ENCODE measurements at places on chromosomes 7 and 10.

DNA sequence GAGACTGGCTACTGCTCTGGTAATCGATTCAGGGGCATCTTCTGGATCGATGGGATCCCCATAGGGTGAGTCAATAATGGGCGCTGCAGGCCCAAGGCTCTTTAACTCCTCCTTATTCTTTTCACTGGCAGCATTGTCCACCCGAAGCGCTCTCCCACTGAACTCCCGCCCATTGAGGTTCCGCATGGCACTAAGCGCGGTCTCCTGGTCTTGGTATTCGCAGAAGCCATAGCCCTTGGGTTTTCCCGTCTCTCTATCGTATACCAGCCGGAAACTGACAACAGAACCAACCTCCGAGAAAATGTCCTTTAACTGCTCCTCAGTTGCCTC, 285 bp downstream of the CSTF2T start:
- no peak for DNase-seq

DNA sequence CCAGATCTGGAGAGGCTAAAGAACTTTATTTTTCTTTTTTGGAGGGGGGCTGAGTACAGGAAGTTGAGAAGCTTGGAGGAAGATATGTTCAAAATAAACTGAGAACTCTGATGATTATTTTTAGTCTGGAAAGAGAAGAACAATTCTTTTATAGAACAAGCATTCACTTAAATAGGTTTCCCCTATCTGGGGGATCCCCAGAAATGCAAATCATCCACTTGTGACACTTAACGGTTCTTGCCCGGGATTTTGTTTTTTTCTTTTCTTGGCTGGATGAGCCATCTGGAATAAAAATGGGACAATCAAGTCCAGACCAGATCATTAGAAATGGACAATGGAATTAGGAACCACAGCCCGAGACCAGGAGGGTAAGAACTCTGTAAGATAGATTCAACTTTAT, 95.9 kb upstream of the EGR2 start:
- DNase-seq: no peak

GRCh38 chr10:69955211-69955805, 97.3 kb upstream of the MACROH2A2 start:
- DNase-seq: no peak

GRCh38 chr10:122526892-122527291, 33.7 kb upstream of the DMBT1 start:
- no peak for DNase-seq

- no peak for DNase-seq
Measured at GRCh38 chr7:77674878-77675277, 21.4 kb upstream of the RSBN1L start.

GRCh38 chr7:69840248-69840647, 242.0 kb downstream of the AUTS2 start:
- no peak for DNase-seq

DNA sequence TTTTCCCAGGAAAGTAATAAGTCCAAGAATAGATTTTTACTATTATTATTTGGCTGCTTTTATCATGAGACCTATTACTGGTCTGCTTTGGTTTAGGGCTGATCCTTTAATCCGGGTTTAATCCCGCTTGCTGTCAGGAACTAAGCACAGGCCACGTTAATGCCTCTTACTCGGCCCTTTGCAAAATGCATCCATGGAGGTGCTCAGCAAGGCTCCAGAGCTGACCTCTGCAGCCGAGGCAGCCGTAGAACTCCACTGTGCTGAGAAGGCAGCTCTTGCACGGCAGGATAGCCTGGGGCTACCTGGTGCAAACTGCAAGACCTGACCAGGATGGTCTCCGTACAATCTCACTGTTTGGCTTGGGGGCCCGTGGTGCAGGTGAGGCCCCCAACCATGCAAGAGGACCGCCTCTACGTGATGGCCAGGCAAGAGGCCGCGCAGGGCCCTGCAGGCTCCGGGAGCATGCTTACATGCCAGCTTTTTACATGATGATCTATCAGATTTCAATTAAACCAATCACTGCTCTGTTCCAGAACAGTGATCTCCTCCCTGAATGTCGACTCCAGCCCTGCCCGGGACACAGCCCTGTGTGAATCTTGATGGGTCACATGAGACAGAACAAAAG, 10.4 kb upstream of the CALML3 start:
- no peak for DNase-seq

GRCh38 chr7:130409067-130409711, 28.9 kb downstream of the CPA1 start:
- no peak for DNase-seq

DNA sequence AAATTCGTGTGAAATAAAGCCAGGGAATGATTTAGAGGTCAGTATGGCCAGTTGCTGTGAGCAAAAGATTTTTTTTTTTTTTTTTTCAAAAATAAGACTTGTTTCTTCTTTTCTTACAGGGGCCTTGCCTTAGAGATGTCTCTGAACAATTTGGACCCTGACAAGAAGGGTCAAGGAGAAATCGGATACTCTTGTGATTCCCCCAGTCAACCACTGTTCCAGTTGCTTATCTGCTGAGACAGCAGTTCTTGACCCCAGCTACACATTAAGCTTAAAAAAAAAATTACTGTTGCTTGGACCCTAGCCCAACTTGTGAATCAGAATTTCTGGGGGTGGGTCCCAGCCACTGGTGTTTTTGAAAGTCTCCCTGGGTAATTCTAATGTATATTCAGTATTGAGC, 12.0 kb upstream of the FMC1 start:
- DNase-seq: no peak

GRCh38 chr10:122592161-122592560, 31.6 kb downstream of the DMBT1 start:
- DNase-seq: no peak

DNA sequence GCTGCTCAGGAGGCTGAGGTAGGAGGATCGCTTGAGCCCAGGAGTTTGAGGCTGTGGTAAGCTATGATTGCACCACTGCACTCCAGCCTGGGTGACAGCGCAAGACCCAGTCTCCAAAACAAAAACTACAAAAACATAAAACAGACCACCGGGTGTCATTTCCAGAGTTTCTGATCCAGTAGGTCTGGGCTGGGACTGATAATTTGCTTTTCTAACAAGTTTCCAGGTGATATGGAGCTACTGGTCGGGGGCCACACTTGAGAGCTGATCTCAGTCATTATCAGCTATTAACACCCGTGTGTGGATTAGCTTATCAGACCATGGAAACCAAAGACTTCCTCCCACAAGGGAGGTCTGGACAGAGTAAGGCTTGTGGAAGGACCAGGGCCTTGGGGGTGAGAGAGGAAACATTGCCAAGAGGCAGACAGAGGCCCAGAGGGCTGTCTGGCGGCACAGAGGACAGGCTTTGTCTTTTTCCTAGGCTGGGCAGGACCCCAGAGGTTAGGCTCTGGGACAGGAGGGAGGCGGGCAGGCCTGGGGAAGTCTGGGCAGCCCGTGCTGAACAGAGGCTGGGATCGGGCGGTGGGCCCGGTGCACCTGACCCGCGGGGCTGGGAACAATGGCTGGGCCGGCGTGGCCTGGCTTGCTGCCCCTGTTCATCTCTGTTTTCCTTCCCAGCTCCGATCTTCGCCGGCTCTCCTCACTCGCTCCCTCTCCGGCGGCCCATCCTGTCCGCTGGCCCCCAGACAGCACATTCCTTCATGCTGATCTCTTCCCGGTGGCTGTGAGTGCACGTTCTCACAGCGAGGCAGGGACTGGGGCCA, 25.2 kb downstream of the TMEM270 start:
- no peak for DNase-seq

- no peak for DNase-seq
Measured at GRCh38 chr7:15558756-15559155, 3.1 kb downstream of the AGMO start.

DNA sequence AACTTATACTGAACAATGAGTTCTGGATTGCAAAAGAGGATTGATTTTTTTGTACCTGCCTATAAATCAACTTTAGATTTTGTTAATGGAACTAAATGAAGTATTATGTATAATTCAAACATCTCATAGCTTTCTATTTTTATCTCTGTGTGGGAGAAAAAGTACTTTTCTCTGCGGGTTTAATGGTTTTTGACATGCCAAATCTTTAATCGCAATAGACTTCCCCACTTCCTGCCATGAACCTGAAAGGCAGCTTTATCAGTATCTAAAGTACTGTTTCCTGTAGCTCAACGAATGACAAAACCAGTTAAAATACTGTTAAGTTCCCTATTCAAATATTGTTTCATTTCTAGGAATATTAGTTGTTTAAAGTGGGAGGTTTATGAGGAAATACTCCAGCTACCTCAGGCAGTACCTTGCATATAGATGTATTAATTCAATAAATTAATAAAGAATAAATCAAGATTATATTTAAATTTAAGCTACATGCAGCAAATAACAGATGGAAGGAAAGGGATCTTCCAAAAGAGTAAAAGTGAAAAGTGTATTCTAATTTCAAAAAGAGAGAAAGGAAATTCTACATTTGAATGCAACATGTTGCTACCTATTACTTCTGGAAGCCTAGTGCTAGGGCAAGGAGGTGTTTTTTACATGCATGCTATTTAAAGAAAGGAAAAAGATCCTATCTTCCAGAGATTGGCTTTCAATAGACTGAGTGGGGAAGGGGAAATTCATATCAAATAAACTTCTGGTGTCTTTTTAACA, 75.9 kb downstream of the SVOPL start:
- DNase-seq: no peak

DNA sequence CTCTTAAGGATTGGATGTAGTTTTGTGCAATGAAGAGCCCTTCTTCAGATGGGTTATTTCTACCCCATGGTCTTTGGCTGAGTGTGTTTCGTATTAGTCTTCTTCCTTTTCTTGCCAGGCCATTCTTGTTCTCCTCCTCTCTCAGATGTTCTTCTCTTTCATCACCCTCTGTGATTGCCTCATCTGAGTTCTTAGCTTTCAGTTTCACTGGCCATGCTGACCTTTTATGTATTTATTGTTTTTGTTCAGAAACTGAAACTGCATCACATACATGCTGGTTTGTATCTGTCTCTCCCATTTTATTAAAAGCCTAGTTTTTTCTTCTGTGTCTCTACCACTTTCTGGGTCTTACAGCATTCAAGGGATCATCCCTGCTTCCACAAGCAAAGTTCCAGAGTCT, 21.7 kb upstream of the PCGF5 start:
- DNase-seq: no peak

- DNase-seq: no peak
Measured at GRCh38 chr7:150756166-150756565, 18.9 kb downstream of the GIMAP5 start.

DNA sequence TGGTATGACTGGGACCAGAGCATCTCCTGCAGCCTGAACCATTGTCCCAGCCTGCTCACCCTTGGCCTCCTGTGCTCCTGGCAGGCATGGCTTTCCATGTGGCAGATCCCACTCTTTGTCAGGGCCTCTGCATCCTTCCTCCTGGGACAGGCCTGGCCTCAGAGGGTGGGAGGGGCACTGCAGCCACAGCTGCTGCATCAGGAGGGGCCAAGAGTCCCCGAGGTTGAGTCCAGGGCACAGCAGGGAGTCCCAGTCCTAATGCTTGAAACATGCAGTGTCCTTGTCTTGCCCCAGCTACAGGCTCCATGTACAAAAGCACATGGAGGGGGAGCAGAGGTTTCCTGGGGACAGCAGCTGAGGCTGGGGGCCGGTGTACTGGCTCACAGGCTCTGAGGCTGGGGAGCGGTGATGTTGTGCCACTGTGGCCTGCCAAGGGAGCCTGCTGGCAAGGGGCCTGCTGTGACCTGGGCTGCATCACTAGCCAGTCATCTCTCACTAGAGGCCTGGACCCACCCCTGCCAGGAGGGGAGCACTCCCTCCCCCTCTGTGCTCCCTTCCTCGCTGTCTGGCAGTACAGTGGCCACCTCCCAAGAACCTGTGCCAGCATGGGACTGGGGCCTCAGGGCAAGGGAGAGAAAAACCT, 144.8 kb downstream of the ZNF248 start:
- DNase-seq: no peak

DNA sequence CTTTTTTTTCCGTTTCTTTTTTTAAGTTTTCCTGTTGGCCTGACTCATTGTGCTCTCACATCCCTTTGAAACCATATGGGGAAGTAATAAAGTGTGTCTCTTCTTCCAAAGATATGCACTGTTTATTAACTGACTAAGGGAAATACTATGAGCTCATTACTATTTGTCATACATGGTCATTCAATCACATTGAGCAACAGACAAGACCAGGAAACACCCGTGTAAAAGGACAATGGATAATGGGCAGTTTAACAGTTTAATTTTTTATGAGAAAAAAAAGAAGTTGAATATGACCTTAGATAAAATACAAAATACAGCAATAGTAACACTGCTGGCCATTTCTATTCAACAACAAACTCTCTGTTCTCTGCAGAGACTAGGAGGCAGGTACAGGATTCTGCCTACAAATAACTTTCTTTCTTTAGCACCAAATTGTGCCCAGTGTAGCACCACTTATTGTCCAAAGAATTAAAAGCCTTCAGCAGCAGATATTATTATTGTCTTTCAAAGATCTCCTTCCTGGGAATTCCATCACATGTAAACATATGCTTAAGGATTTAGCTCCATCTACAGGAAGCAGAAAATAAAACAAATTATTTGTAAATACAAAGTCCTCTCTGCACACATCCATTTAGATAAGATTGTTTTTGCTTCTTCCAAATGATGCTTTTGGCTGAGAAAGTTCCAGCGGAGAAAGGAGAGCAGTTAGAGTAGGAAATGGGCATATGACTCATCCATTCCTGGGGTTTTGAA, 55.0 kb upstream of the AKR1E2 start:
- no peak for DNase-seq

GRCh38 chr10:11074536-11075267, 57.0 kb downstream of the CELF2 start:
- no peak for DNase-seq

- DNase-seq: no peak
Measured at GRCh38 chr7:46139079-46139478, 218.0 kb upstream of the IGFBP3 start.

DNA sequence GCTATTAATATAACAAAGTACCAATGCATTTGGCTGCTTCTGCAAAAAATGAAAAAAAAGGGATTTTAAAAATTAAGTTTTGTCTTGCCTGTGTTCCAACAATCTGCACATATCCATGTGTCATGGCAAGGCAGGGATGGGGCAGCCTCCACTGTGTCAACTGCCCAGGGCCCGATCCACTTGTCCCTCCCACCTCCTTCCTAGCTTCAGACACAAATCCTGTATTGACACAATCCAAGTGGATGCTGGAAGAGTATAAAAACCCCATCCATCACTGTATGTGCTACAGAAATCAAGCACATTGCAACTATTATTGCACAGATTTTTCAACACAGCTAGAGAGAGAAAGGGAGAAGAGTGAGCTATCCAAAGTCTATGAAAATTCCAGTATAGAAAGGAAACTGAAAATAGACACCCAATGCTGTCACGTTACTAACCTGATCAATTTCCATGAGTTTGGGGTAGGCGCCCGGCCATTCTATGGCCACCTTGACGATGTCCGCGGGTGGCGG, 106.4 kb downstream of the ELMO1 start:
- no peak for DNase-seq

DNA sequence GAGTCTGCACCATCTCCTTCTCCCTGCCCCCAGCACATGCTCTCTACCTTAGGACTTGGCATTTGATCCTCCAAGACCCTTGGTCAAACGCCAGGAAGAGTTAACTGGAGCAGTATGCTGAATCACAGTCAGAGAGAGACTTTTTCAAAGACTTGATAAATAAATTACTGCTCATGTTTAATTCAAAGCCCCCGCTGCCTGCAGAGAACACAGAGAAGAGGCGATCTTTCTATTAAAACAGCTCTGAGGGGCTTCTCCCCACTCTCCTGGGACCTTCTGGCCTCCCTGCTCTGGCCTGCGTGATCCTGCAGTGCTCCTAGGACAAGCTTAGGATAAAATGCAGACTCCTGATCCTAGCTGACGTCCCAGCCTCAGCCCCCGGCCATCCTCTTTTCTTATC, 47.8 kb downstream of the NPTX2 start:
- no peak for DNase-seq

GRCh38 chr7:159075563-159076238, 69.0 kb downstream of the VIPR2 start:
- DNase-seq: peak; percentile 38

All from activated CD8-positive, alpha-beta memory T cell treated with anti-CD3 and anti-CD28 coated beads, Interleukin-2, amount 50 U/mL, for 48 hours (primary cell).